Epithelial cell of prostate (primary cell): ENCODE measurements at places on chromosomes 1 and 21.

- no peak for DNase-seq
Observed at GRCh38 chr1:224872832-224873433, 56.5 kb upstream of the DNAH14 start.

DNA sequence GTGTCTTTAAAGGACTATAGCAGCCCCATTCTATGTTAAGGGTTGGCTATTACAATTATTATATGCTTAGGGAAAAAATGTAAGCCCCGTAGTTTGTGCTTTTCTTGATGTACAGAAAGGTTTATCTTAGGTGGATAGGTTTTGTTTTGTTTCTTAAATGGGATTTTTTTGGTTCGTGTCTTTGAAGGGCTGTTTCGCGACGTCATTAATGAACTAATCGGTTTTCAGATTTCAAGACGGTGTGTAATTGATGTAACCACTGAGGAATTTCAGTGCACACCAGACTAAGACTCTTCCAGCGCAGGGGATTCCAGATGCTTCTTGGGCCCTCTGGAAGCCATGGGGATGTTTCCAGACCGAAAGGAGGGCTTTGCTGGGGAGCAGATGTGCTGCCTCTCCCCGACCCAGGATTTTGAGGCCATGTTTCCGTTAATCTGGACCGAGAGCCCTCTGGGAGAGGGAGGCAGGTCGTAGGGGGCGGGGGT is 4.8 kb upstream of the SIM2 start:
- no peak for DNase-seq

- DNase-seq, result peak; percentile 31
Observed at GRCh38 chr1:156583821-156584622, 4.5 kb downstream of the TTC24 start.

DNA sequence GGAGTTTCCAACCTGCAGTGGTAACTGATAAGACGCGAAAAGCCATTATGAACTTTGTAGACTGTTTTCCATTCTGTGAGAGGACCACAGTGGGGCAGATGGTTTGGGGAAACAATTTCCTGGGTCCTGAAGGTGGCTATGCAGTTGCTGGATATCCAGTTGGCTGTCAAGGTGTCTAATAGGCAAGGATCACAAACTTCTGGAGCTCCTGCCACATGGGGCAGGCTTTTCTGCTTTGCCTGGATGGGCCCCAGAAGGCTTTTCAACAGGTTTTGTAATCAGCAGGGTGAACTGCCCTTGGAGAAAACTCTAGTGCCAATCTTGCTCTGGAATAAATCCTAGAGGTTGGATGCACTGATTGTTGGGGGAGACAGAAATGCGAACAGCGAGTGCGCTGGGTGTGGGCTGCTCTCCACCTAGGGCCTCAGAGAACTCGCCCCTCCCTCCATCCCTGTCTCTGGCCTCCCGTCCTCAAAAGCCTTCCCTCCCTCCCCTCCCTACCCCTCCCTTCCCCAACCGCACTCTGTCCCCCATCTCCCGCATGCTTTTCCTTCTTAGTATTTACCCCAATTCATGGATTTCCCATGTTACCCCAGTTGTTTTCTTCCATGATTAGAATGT is 210.3 kb upstream of the USP24 start:
- no peak for DNase-seq

DNA sequence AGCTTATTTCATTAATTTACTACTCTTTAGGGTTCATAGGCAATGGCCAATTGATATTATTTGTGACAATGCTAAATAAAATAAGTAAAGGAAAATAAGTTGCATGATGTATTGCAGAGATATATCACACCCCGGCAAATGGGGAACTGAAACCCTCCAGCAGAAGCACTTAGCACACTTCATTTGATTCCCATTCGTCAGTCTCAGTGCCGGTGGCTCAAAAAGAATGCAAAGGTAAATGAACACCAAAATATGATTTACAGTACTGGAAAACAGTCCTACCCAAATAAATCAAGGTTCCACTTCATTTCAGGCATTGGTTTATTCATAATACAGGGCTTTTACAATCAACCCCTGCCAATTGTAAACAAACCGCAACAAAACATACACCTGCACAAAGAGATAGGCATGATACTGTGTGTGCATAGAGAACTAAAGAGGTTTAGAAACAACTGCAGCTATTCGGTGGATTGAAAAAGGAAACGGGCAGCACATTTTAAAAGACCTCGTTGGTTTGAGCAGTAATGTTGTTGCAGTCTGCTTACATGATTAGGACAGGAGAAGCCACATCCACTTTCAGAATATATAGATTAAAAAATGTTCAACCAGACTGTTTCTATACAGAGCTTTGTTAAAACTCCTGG is 1019.2 kb downstream of the TTLL7 start:
- DNase-seq, result no peak

- DNase-seq, result no peak
Observed at GRCh38 chr1:36350659-36351226, 27.3 kb upstream of the EVA1B start.

- no peak for DNase-seq
Observed at GRCh38 chr1:21262293-21263051, 27.8 kb downstream of the ECE1 start.

DNA sequence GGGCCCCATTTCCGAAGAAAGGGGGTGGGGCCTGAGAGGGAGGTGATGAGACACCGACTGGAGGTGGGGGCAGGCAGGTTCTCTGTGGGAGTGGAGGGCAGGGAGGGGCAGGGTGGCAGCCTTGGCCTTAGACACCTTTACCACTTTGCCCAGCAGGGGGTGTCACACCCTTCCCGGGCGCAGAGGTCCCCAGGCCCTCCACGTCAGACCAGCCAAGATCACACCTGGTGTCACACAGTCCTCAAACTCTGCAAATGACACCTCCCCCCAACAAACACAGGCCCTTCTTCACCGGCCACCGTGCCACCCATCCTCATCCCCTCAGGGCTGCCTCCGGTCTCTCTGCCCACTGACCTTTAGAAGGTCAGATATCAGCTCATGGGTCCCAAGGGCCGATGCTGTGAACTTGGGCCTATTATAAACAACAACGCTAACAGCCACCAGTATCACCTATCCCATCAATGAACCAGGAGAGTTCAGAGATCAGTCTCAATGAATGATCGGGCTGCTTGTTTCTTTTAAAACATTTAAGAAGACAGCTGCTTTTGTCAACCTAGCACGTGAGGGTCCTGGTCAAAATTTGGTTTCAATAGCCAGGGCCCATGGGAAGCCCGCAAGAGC is 103.9 kb downstream of the CASZ1 start:
- no peak for DNase-seq

DNA sequence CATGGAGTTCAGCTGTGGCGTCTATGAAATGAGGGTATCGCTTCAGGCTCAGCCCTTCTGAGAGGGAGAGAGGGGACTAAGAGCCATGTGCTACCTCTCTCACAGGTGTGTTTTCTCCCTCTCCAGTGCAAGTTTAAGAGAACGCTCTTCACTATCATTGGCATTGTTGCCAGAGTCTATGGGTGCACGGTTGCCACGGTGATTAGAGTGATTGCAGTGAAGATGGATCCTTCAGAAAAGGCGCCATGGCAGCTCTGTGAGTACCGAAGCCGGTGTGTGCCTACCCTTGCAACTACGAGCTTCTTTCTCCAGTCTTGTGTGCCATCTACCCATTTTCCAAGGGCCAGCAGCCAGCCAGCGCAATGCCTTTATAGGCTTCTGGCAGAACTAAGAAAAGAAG is 290.5 kb downstream of the OMA1 start:
- DNase-seq, result no peak

DNA sequence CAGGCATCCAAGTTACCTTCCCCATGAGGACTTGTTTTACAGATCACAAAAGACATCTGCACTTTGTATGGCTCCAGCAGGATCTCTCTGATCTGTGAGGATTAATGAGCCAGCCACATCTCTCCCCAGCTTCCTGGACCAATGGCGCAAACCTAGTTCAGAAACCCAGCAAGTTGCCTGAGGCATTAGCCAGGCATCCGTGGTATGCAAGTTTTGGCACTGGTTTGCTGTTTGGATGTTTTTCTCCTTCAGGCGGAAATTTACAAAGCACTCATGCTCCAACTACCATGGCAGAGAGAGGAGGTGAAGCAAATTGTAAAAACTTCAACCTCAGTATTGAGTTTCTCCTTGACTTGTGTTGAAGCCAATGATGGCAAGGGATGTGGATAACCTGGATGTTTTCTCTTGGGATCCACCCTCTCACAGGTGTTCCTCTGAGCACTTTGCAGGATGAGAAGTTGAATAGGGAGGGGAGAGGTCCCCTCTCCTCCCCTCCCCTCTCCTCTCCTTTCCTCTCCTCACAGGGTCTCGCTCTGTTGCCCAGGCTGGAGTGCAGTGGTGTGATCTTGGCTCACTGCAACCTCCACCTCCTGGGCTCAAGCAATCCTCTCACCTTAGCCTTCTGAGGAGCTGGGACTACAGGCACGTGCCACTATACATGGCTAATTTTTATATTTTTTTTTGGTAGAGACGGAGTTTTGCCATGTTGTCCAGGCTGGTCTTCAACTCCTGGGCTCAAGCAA is 25.6 kb upstream of the ENO1 start:
- DNase-seq, result peak; percentile 79

- DNase-seq, result no peak
Observed at GRCh38 chr21:43797415-43797814, 8.0 kb downstream of the RRP1 start.

DNA sequence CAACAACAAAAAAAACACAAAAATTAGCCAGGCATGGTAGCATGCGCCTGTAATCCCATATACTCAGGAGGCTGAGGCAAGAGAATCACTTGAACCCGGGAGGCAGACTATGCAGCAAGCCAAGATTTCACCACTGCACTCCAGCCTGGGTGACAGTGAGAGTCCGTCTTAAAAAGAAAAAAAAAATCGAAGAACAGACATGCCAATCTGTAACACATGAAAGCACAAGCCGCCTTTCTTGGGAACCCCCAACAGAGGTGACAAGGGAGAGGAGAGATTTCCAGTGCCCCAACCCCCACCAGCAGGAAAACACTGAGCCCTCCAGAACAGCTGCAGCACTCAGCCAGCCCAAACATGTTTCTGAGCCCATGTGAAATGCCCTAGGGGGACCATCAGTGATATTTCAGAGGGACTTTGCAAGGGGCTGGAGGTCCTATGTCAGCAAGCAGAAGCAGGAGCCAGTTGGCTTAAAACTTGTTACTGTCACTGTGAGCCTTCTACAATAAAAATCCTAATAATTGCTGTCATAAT is 14.2 kb upstream of the EFNA1 start:
- no peak for DNase-seq

DNA sequence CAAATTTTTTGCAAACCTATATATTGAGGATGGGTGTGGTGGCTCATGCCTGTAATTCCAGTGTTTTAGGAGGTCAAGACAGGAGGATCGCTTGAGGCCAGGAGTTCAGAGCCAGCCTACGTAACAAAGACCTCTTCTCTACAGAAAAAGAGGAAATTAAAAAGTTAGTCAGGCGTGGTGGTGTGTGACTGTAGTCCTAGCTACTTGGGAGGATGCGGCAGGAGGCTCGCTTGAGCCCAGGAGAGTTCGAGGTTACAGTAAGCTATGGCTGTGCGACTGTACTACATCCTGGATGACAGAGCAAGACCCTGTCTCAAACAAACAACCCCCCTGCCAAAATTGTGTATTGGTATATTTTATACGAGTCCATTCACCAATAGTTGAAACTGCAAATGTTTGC is 589.7 kb downstream of the DPYD start:
- no peak for DNase-seq

DNA sequence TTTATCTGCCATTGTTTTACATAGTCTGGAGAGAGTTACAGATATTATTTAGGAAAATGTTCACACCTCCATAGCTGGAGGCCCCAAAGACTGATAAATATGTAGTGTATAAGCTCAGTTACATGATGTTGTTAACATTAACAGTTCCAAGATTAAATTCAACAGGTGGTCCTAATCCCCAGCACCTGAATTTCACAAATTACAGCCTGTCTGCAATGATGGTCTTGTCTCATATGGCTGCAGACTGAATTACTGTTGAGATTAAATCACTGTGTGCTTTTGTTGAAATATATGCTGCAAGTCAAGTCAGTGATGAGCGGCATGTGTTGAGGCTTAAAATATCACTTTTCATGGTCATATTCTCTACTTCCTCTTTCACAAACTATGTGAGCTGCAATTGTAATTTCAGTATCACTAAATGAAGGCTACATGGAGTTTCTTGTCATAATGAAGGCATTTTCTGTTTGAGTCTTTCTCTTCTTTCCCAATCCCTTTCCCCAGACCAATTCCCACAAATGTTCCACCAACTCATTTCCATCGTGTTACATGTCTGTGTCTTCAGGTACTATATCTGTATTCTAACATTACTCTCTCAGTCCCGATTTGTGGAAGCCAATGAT is 4.2 kb downstream of the ST6GALNAC5 start:
- no peak for DNase-seq

DNA sequence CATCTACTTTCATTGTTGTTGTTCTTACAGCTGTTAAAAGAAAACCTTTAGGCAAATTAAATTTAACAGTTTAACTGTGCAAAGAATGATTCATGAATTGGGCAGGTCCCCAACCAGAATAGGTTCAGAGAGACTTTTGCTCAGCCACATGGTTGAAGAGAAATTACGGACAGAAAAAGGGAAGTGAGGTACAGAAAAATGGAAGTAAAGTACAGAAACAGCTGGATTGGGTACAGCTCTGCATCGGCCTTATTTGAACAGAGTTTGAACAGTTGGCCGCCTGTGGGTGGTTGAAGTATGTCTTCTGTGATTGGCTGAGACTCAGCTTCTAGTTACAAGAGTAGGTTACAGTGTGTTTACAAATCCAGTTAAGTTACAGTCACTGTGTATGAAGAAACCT is 210.1 kb downstream of the FGGY start:
- no peak for DNase-seq

- DNase-seq, result no peak
Observed at GRCh38 chr21:28639737-28640136, 352.9 kb downstream of the LTN1 start.

GRCh38 chr1:90945287-90945686 is 76.5 kb downstream of the ZNF644 start:
- DNase-seq, result no peak

DNA sequence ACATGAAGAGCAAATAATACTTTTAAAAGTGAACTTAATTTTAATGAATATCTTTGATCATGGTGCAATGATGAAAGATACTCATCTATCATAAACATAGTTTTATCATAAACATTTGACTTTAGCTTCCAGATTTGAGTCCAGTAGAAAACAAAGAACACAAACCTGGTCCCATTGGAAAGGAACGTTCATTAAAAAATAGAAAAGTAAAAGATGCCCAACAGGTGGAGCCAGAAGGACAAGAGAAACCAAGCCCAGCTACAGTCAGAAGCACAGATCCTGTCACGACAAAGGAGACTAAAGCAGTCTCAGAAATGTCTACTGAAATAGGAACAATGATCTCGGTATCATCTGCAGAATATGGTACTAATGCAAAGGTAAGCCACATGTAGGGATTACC is 55.6 kb upstream of the MYOCOS start:
- no peak for DNase-seq

GRCh38 chr1:230105754-230106625 is 39.0 kb downstream of the GALNT2 start:
- DNase-seq, result peak; percentile 48
